ENCODE measurements at places on chromosomes 4 and X.

DNA sequence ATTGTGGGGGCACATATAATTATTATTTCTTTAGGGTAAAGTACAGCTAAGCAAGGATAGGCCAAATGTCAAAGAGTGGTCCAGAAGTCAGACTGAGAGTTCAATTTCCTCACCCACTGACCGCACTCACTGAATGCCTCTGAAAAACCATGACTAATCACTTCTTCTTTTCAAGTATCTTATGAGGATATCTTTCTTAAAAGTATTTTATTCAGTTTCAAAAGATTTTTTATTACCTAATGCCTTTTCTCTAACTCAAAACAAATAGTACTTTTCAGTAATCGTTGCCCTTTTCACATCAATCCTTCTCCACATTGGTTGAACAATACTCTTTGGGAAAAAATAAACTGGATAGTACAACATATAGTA is 61.7 kb upstream of the CAMK2D start:
- no peak for DNase-seq

DNA sequence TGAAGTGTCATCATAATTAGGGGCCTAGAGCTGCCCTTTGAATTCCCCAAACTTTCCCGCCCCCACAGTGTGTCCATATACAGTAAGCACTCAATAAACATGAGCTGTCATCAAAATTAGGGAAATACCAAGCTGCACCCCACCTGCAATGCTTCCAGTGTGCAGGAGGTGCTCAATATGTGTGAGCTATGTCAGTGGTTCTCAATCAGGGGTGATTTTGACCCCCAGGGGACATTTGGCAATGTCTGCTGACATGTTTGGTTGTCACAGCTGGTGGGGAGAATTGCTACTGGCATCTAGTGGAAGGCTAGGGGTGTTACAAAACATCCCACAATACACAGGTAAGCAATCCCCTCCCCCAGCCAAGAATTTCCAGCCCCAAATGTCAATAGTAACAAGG is 748 bp downstream of the CFP start:
- DNase-seq: no peak

GRCh38 chr4:140688711-140689598 is 67.2 kb downstream of the TBC1D9 start:
- no peak for DNase-seq

- DNase-seq: no peak
Observed at GRCh38 chr4:845836-846251, 19.9 kb upstream of the CPLX1 start.

DNA sequence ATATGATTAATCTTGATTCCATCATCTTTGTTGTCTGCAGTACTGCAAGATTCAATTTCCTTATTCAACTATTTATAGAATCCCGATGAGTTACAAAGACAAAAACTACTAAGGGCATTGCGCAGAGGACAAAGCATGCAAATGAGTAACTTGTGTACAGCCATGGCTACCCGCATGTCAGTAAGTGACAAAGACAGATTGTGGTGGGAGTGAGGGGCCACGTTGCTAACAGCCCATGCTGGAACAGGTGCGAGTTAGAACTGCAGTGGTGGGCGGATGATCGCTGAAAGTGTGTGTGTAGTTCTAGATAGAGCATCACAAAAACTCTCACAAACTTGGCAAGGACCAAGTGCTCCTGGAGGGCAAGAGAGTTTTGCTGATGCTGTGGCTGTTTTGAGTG is 49.5 kb downstream of the ACOX3 start:
- DNase-seq: no peak

- no peak for DNase-seq
Observed at GRCh38 chrX:22922961-22923360, 76.8 kb upstream of the DDX53 start.

DNA sequence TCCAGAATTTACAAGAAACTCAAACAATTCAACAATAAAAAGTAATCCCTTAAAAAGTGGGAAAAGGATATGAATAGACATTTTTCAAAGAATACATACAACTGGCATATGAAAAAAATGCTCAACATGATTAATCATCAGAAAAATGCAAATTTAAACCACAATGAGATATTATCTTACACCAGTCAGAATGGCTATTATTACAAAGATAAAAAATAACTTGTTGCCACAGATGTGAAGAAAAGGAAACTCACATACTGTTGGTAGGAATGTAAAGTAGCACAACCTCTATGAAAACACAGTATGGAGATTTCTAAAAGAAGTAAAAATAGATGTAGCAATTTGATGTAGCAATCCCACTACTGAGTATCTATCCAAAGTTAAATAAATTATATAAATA is 65.1 kb upstream of the DIAPH2 start:
- no peak for DNase-seq

GRCh38 chrX:68498044-68498507 is 775 bp upstream of the YIPF6 start:
- no peak for DNase-seq

DNA sequence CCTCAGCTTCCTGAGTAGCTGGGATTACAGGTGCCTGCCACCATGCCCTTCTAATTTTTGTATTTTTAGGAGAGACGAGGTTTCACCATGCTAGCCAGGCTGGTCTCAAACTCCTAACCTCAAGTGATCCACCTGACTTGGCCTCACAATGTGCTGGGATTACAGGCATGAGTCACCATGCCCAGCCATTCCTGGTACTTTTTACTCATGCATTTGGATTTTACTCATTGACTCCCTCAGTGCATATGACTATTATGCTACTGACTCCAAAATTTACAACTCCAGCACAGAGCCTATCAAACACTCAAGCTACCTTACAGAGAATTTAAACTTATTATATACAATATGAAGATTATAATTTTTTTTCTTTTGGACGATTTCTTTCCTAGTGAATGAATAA is 199.9 kb downstream of the CXXC4 start:
- DNase-seq: no peak

- no peak for DNase-seq
Observed at GRCh38 chrX:37998586-37999262, 7.6 kb upstream of the SYTL5 start.

GRCh38 chrX:146907391-146908240 is 93.1 kb upstream of the CXorf51A start:
- DNase-seq: no peak

GRCh38 chr4:18082236-18082635 is 60.7 kb upstream of the LCORL start:
- DNase-seq: no peak

DNA sequence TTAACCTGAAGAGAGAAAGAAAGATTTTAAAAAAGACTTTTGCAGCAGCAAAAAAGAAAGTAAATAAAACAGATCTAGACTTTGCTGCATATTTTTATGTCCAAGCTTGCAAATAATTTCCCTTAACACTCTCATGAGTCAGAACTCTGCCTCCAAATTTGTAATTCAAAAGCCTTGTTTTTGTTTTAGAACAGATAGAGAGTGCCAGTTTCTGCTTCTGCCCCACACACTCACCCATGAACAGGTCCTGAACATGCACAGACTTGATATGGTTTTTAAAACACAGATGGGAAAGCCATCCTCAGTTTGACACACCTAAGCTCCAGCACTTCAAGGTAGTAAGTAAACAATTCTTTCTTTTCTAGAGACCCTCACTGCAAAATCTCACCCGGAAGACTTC is 39.7 kb upstream of the VCX3B start:
- DNase-seq: no peak

- no peak for DNase-seq
Observed at GRCh38 chrX:130120321-130120731, 10.0 kb upstream of the ELF4 start.

- no peak for DNase-seq
Observed at GRCh38 chrX:80578517-80579105, 158.4 kb downstream of the TENT5D start.

- DNase-seq: no peak
Observed at GRCh38 chrX:118571836-118572235, 76.2 kb downstream of the DOCK11 start.

GRCh38 chr4:147741190-147741788 is 9.4 kb downstream of the ARHGAP10 start:
- no peak for DNase-seq

DNA sequence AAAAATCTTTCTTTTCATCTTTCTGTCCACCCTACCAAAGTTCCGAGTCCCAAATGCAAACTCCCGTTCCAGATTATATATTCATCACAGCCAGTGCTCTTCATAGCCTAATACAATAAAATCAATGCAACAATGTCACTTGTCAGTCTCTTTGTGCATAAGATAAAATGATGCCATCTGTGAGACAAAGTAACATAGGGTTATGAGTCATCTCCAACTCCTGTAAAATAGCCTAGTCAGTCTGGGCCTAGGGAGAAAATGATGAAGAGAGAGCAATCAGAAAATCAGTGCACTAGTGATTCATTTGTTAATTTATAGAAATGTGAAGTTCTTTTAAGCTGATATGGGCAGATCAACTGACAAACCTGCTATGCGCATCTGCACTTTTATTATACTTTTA is 689.1 kb upstream of the DIAPH2 start:
- no peak for DNase-seq

GRCh38 chr4:129453524-129454200 is 357.7 kb downstream of the C4orf33 start:
- no peak for DNase-seq

DNA sequence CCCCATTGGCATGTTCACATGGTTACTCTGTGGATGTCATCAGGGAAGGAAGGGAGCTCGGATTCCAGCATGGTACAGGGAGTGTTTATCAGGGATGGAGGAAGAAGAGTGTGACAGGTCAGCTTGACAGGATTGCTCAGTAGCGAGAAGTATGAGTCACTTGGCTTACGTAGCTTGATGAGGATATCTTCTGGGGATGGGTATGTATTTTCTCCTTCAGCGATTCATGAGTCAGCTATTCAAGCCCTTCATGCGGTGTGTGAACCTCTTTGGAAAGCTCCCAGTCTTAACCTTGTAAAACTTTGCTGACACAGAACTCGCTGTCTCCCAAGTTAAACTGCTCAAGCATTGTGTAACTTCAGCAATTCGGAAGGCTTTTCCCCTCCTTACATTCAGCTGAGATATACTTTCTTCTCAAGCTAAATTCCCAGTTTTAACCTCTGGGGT is 275.4 kb downstream of the ARHGAP10 start:
- no peak for DNase-seq

Measured in stimulated activated CD4-positive, alpha-beta T cell treated with anti-CD3 and anti-CD28 coated beads, TNF-alpha, amount 100 ng/mL, for 1 hour (primary cell).